ENCODE measurements at places on chromosomes 1 and 21.

DNA sequence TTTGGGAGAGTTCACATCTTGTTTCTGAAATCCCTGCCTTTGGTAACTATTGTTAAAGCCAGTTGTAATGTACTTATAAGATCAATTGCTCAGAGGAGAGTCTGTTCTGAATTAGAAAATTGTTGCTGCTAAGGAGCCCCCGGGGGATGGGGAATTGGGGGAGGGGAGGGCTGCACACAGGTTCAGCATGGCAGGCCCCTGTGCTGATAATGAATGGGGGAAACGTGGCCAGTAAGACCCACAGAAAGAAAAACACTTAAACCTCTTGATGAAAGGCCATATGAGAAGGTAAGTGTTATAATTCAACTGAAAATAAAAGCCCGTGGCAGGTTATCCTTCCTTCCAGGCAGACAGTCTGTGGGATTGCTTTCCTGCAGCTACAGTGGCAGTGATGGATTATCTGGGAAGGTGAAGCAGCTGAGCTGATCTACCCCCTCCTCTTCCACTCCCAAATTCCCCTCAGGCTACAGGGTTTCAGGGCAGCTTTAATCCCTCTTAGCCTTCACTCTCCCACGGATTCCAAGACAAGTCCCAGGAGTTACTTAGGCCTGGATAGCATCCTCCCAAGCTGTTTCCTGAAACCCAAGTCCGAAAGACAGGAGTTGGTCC, 398.8 kb downstream of the TBX15 start:
- no peaks in the 10 kb centered on the region for H3K36me3 ChIP-seq
- no peak overlapping the region for H3K27ac ChIP-seq
- H3K4me1 ChIP-seq, result no peaks in the 10 kb centered on the region
- no peak overlapping the region for H3K4me3 ChIP-seq
- no peaks in the 10 kb centered on the region for H3K27me3 ChIP-seq
- DNase-seq, result no peak

GRCh38 chr1:214122110-214122509, 134.3 kb downstream of the PROX1 start:
- H3K27ac ChIP-seq, result no peak overlapping the region
- no peak for DNase-seq
- H3K36me3 ChIP-seq, result no peaks in the 10 kb centered on the region
- H3K4me3 ChIP-seq, result no peak overlapping the region
- no peaks in the 10 kb centered on the region for H3K4me1 ChIP-seq

GRCh38 chr1:215399787-215400186, 167.3 kb upstream of the KCTD3 start:
- no peaks in the 10 kb centered on the region for H3K36me3 ChIP-seq
- no peaks in the 10 kb centered on the region for H3K4me1 ChIP-seq
- H3K27ac ChIP-seq, result no peak overlapping the region
- DNase-seq, result no peak
- H3K27me3 ChIP-seq, result no peaks in the 10 kb centered on the region

DNA sequence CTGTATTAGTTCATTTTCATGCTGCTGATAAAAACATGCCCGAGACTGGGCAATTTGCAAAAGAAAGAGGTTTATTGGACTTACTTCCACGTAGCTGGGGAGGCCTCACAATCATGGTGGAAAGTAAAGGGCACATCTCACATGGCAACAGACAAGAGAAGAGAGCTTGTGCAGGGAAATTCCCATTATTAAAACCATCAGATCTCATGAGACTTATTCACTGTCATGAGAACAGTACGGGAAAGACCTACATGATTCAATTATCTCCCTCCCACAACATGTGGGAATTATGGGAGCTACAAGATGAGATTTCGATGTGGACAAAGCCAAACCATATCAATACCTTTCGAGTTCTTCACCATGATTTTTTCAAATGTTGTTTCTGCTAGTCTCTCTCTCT, 3.7 kb upstream of the CHRM3 start:
- DNase-seq, result no peak
- H3K36me3 ChIP-seq, result no peaks in the 10 kb centered on the region
- no peak overlapping the region for H3K27ac ChIP-seq
- no peak overlapping the region for H3K4me3 ChIP-seq

DNA sequence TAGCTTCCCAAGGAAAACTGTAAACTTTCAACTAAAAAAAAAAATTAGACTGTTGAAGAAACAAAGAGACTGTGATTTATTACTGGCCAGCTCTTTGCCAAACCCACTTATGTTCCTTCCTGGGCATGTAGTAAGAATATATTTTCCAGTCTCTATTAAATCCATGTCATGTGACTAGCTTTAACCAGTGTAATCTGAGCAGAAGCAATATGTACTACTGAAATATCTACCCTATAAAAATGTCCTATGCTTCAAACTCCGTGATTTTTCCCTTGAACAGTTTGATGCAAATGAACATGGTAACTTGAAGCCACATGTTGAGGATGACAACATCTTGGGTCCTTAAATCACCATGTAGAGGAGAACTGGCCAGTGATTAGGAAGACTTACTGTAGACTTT, 144.5 kb downstream of the NTMT2 start:
- no peak overlapping the region for H3K4me3 ChIP-seq
- no peaks in the 10 kb centered on the region for H3K4me1 ChIP-seq
- no peaks in the 10 kb centered on the region for H3K36me3 ChIP-seq
- no peak for DNase-seq
- H3K27ac ChIP-seq, result no peak overlapping the region

GRCh38 chr1:206609229-206609991, 2.9 kb downstream of the EIF2D start:
- no peak for DNase-seq
- no peak overlapping the region for H3K27ac ChIP-seq
- H3K36me3 ChIP-seq, result peaks cover 52% of the 10 kb centered on the region
- no peak overlapping the region for H3K4me3 ChIP-seq
- no peaks in the 10 kb centered on the region for H3K27me3 ChIP-seq
- peaks cover 23% of the 10 kb centered on the region for H3K4me1 ChIP-seq

GRCh38 chr21:32520875-32521735, 64.2 kb downstream of the TCP10L start:
- H3K27me3 ChIP-seq, result no peaks in the 10 kb centered on the region
- no peak overlapping the region for H3K4me3 ChIP-seq
- no peaks in the 10 kb centered on the region for H3K36me3 ChIP-seq
- no peak for DNase-seq
- no peaks in the 10 kb centered on the region for H3K4me1 ChIP-seq

DNA sequence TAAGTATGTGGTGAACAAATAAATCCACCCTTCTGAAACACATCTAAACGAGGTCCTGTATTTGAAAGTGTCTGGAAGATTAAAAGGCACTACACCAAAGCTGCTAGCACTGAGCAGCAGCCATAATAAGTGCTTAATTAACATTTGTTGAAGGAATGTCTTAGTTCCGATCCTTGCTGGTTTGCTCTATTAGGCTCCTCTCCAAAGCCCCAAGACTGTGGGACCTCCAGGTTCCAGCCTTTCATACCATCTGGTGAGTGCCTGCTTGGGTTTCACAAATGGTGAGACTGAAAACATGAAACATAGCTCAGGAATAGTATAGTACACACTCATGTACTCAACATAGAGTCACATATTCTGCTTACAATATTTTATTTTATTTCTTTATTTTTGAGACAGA, 640 bp upstream of the CYP2J2 start:
- no peaks in the 10 kb centered on the region for H3K27me3 ChIP-seq
- H3K4me3 ChIP-seq, result no peak overlapping the region
- no peak overlapping the region for H3K27ac ChIP-seq

- no peak overlapping the region for H3K4me3 ChIP-seq
- no peak overlapping the region for H3K27ac ChIP-seq
- DNase-seq, result no peak
- H3K4me1 ChIP-seq, result no peaks in the 10 kb centered on the region
- no peaks in the 10 kb centered on the region for H3K27me3 ChIP-seq
These were observed 383.5 kb upstream of the B3GALT2 start for GRCh38 chr1:193569983-193570269.

GRCh38 chr1:30662291-30662840, 61.0 kb downstream of the MATN1 start:
- DNase-seq, result no peak
- H3K27ac ChIP-seq, result no peak overlapping the region
- H3K4me3 ChIP-seq, result no peak overlapping the region
- no peaks in the 10 kb centered on the region for H3K36me3 ChIP-seq

DNA sequence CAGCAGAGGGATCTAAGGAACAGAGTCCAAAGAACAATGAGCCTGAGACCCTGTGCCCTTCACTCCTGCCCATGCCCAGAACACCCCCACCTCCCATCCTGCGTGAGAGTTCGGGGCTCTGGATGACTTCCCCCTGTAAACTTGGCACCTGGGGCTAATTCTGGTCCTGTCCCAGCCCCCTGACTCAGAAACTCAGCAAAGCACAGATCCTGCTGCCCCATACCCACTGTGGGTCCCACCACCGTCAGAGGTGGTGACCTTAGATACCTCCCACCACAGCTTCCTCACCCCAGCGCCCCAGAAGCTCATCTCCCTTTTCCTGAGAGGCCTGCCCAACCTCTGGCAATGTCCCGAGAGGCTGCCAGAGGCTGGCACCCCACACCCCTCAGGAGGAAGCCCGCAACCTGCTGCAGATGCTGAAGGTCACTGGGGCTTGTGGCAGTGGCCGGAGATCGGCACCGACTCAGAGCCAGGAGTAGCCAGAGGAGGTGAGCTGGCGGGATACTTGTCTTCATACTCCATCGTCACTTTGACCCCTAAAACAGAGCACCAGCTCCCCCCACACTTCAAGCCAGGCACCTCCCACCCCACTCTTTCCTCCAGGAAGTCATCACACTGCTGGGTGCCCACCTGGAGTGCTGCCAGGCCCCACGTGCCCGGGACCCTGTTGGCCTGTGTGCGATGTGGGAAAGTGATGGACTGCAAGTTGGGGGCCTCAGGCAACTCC, 111.6 kb upstream of the IFFO2 start:
- H3K36me3 ChIP-seq, result peaks cover under 1% of the 10 kb centered on the region
- no peak for DNase-seq
- no peaks in the 10 kb centered on the region for H3K4me1 ChIP-seq
- H3K27ac ChIP-seq, result no peak overlapping the region

- DNase-seq, result no peak
- H3K36me3 ChIP-seq, result no peaks in the 10 kb centered on the region
- no peaks in the 10 kb centered on the region for H3K4me1 ChIP-seq
- H3K4me3 ChIP-seq, result no peak overlapping the region
- no peaks in the 10 kb centered on the region for H3K27me3 ChIP-seq
These were observed 262.9 kb upstream of the CACYBP start for GRCh38 chr1:174736831-174737230.

DNA sequence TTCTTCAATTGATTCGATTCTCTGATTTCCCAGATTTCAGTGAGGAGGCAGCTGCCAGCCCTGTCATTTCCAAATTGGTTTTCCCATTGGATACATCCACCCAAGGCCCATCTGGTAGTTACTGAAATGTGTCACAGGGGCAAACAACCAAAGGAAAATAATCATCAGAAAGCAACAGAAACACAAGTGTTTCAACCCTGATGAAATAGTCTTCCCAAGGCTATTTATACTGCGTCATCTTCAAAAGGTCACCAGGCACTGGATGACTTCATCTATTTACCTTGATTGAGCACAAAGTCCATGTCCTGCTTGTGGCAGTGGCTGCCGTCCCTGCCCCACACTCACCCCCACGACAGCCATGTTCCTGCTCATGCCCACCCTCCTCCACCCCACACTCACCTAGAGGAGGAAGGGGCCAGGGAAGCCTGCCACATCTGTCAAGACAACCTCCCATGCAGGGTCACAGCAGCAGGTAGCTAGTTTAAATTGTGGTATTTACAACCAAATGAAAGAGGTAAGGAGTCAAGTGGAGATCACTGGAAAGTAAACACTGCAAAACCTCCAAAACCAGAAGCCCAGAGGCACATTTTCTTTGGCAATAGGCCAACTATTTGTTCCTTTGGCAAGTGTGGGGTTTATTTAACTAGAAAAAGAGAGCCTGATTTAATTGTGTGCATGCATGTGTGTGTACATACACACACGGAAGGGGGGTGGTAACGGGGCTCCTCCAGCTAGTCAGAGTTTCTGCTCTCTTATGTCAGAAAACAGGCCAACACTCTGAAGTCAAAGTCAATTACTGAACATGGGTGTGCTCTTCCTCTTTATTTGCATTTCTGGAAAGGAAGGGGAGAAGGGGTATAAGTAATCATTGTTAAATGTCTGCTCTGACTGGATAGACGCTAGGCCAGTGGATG, 49.5 kb upstream of the RAB4A start:
- no peaks in the 10 kb centered on the region for H3K4me1 ChIP-seq
- DNase-seq, result no peak
- H3K27ac ChIP-seq, result no peak overlapping the region
- H3K27me3 ChIP-seq, result peaks cover 9% of the 10 kb centered on the region
- no peak overlapping the region for H3K4me3 ChIP-seq
- H3K36me3 ChIP-seq, result no peaks in the 10 kb centered on the region

- H3K4me3 ChIP-seq, result no peak overlapping the region
- no peaks in the 10 kb centered on the region for H3K36me3 ChIP-seq
- no peaks in the 10 kb centered on the region for H3K27me3 ChIP-seq
These were observed 118.8 kb upstream of the PALMD start for GRCh38 chr1:99527078-99527477.

DNA sequence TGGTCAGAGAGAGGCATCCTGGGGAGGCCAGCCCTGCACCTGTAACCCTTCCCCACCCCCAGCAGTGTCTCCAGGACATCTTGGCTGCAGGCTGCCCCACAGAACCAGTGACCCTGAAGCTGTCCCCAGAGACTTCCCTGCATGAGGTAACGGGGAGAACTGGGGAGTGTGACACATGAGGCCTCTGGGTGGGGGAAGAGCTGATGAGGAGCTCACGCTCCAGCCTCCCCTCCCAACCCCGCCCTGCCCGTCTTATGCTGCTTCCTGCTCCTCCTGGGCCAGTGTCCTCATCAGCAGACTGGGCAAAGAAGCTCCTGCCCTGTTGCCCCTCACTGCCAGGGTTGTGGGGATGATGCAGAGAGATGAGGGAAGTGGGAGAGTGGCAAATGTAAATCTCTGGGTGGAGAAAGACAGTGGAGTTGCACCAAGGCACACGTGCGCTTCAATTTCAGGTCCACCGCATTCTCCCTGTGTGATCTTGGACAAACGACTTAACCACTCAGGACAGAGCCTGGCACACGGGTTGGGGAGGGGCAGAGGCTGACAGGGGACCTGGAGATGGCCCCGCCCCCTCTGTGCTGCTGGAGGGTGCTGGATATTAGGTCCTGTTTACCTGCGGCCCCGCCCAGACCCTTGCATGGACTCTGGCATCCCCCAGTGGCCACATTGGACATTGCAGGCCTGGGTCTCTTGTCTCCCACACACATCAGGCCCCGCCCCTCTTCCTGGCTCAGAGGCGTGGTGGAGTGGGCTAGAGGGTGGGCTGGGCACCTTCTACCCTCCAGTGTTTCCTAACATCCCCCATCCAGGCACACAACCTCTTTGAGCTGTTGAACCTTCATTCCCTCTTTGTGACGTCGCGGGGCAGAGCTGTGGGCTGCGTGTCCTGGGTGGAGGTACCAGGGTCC, 12.3 kb downstream of the CLCNKB start:
- no peak overlapping the region for H3K27ac ChIP-seq
- H3K27me3 ChIP-seq, result no peaks in the 10 kb centered on the region
- H3K36me3 ChIP-seq, result no peaks in the 10 kb centered on the region
- no peaks in the 10 kb centered on the region for H3K4me1 ChIP-seq
- H3K4me3 ChIP-seq, result no peak overlapping the region
- DNase-seq, result peak; percentile 84
